ENCODE measurements at places on chromosomes 13 and 19.

DNA sequence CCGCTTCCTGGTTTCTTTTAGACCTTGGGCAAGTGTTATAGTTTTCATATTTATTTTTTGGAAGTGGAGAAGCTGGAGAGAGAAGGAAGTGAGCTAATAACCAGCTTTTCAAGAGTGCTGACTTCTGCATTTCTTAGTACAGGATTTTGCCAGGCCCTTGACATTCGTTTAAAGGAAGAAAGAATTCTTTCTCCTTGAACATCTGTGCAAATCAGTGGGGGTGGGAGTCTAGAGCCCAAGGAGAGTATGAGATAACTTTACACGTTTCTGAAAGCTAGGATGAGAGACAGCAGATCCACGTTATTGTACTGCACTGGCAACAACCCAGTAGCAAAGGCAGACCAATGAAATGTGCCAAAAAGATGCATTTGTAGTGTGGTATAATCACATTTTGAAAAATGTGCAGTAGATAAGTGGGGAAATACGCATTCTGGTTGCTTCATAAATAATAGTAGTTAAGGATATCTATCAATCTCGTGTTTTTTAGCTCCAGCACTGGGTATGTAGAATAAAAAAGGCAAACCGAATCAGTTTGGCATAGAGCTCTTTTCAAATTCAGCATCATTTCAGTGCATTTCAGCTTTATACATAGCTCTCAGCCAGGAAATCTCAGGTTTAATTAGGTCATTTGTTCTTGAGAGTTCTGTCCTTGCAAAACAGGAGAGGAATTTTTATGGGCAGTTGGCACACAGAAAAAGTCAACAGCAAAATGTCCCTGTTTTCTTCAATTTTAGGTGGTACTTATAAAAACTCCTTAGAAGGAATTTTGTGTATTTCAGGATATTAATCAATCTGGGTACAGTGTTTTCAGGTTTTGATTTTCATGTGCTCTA is 4.3 kb downstream of the RNF113B start:
- no peak for DNase-seq

DNA sequence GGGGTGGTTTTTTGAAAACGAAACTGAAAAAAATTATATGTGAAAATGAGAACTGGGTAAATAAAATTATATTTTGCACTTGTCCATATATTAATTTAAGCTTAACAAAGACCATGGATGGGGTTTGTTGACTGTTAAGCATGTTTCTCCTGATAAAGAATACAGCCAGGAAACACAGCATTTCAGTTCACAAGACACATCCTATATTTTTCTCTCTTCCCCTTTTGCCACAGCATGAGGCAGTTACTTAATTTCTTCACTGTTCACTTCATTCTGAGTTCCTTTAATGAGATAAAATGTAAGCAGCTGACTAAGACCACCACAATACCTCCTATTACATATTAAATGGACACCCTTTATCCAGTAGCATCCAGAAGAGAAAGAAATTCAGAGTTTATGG is 64.0 kb downstream of the RXFP2 start:
- DNase-seq: no peak

- no peak for DNase-seq
Observed at GRCh38 chr13:51925865-51926527, 64.2 kb downstream of the CCDC70 start.

DNA sequence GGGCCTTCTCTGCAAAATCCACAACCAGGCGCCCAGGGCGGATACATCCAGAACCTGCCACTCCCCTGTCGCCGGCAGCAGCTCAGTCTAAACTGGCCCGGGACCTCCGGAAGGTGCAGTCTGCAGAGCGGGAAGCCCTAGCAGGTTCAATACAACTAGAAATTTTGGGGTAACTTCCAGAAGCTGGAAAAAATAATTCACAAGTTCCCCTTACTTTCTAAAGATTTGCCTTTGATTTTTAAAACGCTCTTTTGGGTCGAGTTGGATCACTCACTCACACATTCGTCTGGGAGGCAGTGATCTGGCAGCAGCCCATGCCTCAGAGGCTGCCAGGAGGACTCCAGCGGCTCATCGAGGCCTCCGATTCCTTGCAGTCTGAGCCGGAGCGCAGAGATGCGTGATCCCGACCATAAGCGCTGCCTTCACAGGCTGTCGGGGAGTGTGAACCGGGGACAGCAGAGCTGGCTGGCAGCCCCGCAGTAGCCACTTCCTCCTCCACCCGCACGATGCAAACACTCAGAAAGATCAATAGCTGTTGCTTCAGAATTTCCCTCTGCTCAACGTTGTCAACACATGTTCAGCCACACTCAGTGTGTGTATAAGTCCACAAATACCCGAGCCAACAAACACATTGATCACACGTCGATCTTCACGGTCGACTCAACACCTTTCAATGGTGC is 35.6 kb upstream of the ZNF507 start:
- DNase-seq: no peak

DNA sequence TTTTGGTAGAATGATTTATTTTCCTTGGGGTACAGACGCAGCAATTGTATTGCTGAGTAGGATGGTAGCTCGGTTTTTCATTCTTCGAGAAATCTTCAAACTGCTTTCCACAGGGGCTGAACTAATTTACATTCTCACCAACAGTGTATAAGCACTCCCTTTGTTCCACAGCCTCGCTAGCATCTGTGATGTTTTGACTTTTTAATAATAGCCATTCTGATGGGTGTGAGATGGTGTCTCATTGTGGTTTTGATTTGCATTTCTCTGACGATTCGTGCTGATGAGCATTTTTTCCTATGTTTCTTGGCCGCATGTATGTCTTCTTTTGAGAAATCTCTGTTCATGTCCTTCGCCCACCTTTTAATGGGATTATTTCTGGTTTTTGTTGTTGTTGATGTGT is 54.8 kb upstream of the UQCRFS1 start:
- DNase-seq: no peak

- DNase-seq: no peak
Observed at GRCh38 chr13:80058626-80059025, 282.3 kb downstream of the SPRY2 start.

Measured in AG09309 (cell line).